ENCODE measurements at places on chromosomes 3 and 15.

- peak; percentile 29 for DNase-seq
Observed at GRCh38 chr15:74461847-74462511, 1.0 kb upstream of the UBL7 start.

GRCh38 chr15:64925335-64926330 lies 13.9 kb downstream of the ANKDD1A start:
- DNase-seq: no peak

GRCh38 chr15:24292837-24293236 lies 382.7 kb upstream of the NPAP1 start:
- no peak for DNase-seq

DNA sequence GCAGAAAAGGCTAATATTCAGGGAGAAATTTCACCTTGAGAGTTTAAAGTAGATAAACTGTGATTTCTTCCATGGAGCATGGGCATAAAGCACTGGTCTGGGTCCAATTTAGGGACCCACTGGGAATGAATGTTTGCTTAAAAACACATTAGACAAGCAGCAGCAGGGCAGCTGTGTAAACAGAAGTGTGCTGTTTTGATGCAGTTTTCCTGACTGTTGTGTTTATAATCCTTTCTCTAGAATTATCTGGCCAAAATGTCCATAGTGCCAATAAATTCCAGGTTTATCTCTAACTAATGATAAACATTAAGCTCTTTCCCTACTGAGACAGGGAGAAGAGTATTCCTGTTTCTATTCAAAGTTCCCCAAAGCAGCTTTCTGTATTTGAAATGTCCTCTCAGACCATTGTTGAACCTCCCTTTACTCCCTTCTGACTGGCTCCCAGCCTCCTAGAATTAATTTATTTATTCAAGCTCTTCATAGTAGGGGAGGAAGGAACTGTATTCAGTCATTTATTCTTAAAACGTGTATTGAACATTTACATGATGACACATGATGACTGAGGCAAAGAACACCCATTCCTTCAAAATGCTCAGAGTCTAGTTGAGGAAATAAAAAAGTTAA lies 7.0 kb upstream of the TM4SF18 start:
- peak; percentile 45 for DNase-seq

DNA sequence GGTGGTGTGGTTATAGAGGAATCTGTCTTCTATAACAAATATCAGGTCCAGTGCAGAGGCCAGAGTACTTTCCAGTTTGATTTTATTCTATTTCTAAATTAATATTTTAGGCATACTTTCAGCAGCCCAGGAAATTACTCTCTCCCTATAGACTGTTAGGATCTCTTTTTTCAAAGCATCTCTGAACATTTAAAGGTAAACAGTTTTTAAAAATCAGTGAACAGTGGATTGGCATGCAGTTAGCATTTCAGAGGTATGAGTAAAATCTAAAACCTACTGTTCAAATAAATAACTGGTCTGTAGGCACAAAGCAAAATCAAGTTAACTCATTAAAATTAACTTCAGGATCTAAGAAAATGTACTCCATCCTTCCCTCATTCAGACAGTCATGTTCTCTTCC lies 3.0 kb downstream of the ZBED2 start:
- no peak for DNase-seq

DNA sequence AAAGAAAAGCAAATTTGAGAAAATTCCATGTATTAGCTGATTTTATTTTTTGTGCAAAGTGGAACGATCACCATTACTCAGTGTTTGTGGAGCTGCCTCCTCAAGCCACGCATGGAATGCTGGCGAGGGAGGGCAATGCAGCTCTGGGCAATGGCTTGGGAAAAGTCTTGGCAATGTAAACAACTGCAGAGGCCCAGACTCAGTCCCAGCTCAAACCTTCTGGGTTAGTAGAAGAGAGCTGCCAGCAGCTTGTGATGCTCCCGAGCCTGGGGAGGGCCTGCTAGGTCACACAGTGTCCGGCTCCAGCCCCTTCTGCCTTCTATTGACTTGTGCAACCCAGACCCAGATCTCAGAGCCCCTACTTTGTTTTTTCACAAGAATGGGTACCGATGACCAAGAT lies 4.3 kb downstream of the EPHB1 start:
- peak; percentile 47 for DNase-seq

DNA sequence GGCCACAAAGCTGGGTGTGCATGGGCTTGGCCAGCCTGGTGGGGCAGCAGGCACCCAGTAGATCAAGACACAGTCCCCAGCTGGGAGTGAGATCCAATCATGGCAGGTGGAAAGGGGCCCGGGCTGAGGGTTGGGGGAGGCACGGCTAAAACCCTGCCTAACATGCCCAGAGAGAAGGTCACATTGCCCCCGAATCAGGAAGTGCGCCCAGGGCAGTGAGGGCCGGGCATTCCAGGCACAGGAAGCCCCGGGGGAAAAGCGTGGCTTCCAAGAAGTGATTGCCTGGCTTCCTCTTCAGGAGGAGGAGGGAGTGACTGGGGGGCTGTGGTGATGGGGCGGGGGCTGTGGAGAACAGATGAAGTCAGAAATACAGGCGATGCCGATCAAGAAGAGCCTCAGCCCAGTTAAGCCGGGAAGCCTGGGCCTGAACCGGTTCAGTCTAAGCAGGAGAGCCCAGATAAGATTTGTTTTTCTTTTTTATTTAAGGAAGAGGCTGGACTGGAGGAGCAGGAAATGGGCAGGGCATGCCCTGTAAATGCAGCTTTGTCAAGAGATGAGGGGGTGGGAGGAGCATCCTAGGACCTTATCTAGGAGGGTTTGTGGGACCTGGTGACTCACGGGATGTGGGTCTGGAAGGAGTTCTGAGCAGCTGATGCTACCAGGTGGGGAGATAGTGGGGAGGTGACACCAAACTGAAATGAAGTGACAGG lies 83.9 kb downstream of the CHSY1 start:
- DNase-seq: peak; percentile 16

DNA sequence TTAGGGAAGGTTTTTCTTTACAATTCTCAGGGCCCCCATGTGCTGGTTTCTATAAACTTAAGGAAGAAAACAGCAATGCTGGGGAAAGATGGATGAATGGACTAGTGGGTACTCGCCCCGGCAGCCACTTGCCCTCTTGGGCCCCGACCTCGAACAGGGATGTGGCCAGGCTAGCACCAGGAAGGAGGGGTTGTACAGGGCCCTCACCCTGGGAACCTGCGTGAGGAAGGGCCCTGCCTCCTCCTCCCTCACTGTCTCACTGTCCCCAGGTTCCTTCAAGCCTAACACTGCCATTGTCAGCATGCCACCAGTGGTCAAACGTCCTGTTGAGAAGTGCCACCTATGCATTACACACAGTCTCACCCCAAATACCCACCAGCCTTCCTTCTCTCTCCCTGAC lies 9.1 kb downstream of the ADAMTS17 start:
- no peak for DNase-seq

DNA sequence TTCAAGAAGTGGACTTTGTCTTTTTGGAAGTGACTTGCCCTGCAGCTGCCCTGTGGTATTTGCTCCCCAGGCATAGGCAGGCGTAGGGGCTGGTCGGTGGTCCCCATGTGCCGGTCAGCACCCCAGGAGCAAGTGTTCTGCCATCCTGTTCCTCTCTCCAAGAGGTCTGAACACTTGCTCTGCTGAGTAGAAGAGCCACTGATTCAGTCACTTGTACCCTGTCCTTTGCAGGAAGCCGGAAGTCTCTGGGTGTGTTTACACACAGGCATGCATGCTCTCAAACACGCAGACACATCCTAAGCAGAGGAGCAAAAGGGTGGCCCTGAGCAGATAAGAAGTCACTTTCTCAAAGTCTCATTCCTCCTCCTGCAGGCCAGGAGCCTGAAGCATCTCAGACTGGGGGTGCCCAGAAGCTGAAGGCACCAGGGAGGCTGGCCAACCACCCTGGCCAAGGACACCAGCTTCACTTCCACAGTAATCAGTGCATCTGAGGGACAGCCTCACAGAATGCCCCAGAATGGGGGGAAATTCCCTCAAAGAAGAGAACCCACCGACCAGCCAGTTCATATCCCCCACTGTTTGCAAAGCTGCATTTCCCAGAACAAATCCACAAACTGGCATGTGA lies 88.7 kb upstream of the POMGNT2 start:
- no peak for DNase-seq

GRCh38 chr15:62390791-62391640 lies 225.9 kb upstream of the C2CD4B start:
- DNase-seq: peak; percentile 71

- DNase-seq: no peak
Observed at GRCh38 chr3:150419076-150419868, 11.2 kb downstream of the TSC22D2 start.

DNA sequence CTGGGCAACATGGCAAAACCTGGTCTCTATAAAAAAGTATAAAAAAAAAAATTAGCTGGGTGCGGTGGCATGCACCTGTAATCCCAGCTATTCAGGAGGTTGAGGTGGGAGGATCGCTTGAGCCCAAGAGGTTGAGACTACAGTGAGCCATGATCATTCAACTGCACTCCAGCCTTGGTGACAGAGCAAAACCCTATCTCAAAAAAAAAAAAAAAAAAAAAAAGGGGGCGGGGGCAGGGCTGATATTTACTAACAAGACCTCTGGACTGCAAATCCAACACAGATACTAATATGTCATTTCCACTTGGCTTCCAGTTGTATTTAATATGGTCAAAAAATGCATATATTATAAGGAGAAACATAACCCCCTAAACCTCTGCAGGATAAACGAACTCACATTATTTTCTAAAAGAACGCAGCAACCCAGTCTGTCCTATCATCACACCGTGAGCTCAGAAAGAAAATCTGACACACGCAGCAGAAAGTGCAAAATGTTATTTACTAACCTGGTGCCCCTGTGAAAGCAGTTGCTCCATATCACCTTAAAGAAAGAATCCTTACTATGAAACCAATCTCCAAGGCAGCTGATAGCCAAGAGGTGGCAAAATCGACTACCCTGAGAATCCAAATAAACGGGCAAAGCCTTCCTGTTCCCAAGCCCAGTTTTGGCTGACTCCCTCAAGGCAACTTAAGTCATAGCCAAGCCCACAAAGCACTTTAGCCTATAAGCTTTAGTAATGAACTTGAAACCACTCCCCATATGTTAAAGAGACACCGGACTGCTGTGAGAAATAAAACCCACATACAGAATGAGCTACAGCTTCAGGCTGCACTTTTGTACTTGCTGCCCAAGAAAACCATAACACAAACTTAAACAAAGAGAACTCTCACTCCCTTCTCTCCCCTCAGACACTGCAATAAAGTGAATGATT lies 39.3 kb downstream of the PLD1 start:
- peak; percentile 90 for DNase-seq

DNA sequence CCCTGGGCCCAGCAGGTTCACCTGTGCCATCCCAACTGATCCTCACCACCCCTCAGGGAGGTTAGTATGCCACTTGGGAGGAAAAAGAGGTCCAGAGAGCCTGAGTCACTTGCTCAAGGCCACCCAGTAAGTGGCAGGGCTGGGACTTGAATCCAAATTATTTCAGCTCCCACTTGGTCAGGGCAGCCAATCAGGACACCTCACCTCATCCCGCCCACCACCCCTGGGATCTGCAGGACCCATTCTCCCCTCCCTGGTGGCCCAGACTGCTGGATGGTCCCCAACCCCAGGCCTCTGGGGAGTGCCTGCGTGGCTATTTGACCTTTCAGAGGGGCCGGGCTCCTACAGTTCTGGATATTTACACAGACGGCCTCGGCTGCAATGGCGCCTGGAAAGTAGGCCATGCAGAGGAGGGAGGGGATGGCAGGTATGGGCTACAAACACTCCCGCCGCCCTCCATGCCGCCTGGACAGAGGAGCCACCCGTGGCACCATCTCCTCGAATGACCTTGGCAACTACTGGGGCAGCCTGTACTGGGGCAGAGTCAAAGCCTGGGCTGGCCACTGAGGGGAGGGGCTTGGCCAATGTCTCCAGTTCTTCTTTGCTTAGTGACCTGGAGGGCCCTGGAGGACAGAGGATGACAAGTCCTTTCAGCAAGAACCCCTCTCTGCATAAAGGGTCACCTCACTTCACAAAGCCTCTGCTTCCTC lies 153.6 kb upstream of the LINGO1 start:
- no peak for DNase-seq

GRCh38 chr3:134857776-134858362 lies 62.8 kb downstream of the EPHB1 start:
- no peak for DNase-seq

DNA sequence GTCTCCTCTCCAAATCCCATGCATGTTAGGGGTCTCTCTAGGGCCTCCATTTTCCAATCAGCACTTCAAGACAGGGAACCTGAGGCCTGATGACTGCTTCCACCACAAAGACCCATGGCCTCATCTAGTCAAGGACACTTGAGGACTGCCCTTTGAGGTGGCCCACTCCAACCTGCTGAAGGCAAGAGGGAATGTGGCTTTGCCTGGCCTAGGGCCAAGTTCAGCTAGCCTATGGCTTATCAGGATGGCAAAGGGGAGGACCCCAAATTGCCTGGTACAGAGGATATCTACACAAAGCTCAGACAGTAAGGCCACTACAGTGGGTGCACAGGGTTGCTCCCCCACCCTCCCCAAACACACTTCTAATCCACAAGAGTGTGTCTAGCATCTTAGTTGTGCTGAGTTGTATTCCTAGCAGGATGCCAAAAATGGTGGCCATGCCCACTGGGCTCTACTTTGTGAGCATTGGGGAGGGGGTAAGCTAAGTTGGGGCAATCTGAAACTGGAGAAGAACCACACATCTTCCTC lies 10.0 kb upstream of the GRAMD2A start:
- DNase-seq: no peak
